ENCODE measurements at places on chromosomes 5 and 9. TPM values are rescaled to one million over a fixed set of nuclear protein-coding genes. Genes with fewer than 3 reads are reported as not detected.

DNA sequence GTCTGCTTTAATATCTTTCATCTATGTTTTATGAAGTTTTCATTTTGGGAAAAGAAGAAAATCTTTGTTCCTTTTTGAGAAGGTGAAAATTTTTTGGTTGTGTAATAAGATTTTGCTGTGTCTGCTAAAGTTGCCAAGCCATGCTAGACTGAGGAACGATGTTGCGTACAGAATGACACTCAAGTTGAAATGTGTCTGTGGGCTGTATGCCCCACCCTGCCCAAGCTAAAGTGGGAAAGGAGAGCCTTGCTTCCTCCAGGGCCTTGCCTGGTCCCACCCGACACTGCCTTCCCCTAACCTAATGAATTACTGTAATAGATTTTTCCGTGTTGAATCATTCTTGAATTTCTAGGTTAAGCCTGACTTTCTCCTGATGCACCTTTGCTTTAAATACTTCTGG is 2.5 kb downstream of the PCAT7 start:
- H3K36me3 ChIP-seq: no peaks in the 10 kb centered on the region
- no peak overlapping the region for H3K4me3 ChIP-seq
- H3K27ac ChIP-seq: no peak overlapping the region
- no peaks in the 10 kb centered on the region for H3K4me1 ChIP-seq

PCDHGB5 gene
- 1.7 TPM for total RNA-seq

ARAP3 gene
- total RNA-seq: 22.6 TPM

DNA sequence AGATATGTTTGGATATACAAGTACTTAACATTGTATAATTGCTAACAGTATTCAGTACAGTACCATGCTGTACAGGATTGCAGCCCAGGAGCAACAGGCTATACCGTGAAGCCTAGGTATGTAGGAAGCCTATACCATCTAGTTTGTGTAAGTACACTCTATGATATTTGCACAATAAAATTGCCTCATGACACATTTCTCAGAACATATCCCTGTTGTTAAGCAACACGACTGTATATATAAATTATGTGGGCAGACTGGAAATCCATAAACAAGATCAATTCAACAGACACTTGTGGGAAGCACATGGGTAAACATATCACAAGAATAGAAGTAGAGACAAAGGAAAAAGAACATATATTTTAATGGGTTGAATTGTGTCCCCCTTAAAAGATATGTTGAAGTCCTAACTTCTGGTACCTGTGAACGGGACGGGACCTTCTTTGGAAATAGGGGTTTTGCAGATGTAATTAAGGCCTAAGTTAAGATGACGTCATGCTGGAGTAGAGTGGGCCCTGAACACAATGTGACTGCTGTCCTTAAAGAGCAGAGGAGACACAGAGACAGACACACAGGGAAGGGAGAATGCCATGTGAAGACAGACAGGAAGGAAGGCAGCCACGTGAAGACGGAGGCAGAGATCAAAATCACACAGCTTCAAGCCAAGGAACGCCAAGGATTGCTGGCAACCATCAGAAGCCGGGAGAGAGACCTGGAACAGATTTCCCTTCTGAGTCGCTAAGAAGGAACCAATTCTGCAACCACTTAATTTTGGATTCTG is 76.3 kb downstream of the SCAI start:
- H3K4me3 ChIP-seq: no peak overlapping the region
- no peaks in the 10 kb centered on the region for H3K36me3 ChIP-seq
- H3K27me3 ChIP-seq: no peaks in the 10 kb centered on the region
- DNase-seq: no peak

AGXT2 gene
- not detected for total RNA-seq

COL15A1 gene
- total RNA-seq: 0.47 TPM

DNA sequence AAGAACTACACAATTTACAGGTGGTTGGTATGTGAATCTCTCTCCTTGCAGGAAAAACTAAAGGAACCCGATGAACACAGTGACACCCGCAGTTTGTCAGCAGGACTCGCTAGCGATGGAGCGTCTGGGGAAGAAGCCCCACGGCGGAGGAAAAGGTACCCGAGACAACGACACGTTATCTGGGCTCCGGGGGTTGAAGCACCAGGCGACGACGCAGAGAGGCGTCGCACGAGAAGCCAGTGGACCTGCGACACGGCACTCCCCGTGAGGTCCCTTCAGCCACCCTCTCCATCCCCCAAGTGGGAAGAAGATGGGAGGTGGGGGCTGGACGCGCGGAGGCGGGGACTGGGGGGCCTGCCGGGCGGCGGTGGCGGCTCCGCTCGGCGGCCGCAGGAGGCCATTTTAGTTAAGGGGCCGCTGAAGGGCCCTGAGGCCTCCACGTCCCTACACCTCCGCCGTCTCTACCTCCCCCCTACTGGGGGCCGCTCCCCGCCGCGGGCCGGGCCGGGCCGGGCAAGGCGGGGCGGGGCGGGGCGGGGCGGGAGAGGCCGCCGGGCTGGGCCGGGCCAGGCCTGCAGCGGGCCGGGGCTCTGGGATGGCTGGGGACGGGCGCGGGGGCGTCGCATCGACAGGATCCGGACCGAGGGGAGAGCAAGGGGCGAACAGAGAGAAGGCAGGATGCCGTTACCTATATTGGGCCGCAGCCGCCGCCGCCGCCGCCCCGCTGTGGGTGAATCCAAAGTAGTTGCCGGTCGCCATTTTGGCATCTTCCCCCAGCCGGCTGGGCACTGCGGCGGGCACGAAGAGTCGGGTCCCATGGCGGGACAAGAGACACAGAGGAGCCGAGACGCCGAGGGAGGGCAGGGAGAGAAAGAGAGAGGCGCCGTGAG is 754 bp downstream of the ZFR start:
- H3K4me1 ChIP-seq: peaks cover 26% of the 10 kb centered on the region
- H3K4me3 ChIP-seq: peak overlapping the region; percentile 94
- peak overlapping the region; percentile 96 for H3K27ac ChIP-seq
- no peaks in the 10 kb centered on the region for H3K27me3 ChIP-seq
- peak; percentile 73 for DNase-seq

UCK1 gene
- total RNA-seq: 24.9 TPM

DNA sequence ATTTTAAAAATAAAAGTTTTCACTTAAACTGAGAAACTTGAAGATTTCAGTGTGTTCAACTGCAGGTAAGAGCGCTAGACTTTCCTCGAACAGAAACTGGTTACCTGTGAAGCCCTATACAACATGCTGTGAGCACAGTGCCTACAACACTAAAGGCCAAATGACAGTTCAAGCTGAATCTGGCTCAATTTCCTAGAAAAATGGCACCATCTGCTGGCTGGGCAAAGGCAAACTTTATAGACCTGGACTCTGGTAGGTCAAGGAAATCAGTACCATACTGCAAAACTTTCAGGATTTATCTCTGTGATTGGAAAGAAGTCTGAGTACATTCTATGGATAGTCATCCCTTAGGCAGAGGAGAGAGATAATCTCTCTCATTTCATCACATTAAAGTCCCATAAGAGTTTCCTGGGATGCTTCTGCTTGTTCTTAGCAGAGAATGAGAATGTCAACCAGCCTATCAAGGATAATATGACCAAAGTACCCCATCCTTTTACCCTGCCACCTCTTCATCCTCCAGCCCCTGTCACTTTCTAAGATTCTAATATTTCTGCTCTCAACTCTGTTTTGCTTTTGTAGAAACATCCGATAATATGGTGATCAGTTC is 31.8 kb upstream of the FOXB2 start:
- H3K36me3 ChIP-seq: no peaks in the 10 kb centered on the region
- H3K4me1 ChIP-seq: no peaks in the 10 kb centered on the region
- no peak for DNase-seq
- no peak overlapping the region for H3K27ac ChIP-seq
- H3K27me3 ChIP-seq: peaks cover 7% of the 10 kb centered on the region

GRCh38 chr5:448766-449090 is 5.8 kb downstream of the EXOC3 start:
- no peak overlapping the region for H3K4me3 ChIP-seq
- no peak overlapping the region for H3K27ac ChIP-seq
- DNase-seq: no peak
- H3K4me1 ChIP-seq: peaks cover 45% of the 10 kb centered on the region
- H3K36me3 ChIP-seq: peaks cover 66% of the 10 kb centered on the region
- H3K27me3 ChIP-seq: no peaks in the 10 kb centered on the region

SLC12A7 gene
- 21.9 TPM for total RNA-seq

GRCh38 chr9:106075960-106076327 is 381.6 kb downstream of the TMEM38B start:
- no peaks in the 10 kb centered on the region for H3K27me3 ChIP-seq
- H3K36me3 ChIP-seq: no peaks in the 10 kb centered on the region
- no peak for DNase-seq
- no peak overlapping the region for H3K27ac ChIP-seq
- no peaks in the 10 kb centered on the region for H3K4me1 ChIP-seq

- H3K27ac ChIP-seq: peak overlapping the region; percentile 96
- DNase-seq: no peak
- H3K36me3 ChIP-seq: peaks cover 11% of the 10 kb centered on the region
Measured at GRCh38 chr5:40378396-40379177, 301.1 kb upstream of the PTGER4 start.

- no peak for DNase-seq
- no peak overlapping the region for H3K4me3 ChIP-seq
- no peaks in the 10 kb centered on the region for H3K36me3 ChIP-seq
- H3K27ac ChIP-seq: no peak overlapping the region
- H3K27me3 ChIP-seq: no peaks in the 10 kb centered on the region
Measured at GRCh38 chr5:151953833-151954232, 29.2 kb upstream of the GLRA1 start.

LCN12 gene
- 2.2 TPM for total RNA-seq

- H3K27ac ChIP-seq: no peak overlapping the region
- peaks cover 4% of the 10 kb centered on the region for H3K36me3 ChIP-seq
- H3K4me3 ChIP-seq: no peak overlapping the region
- no peak for DNase-seq
- no peaks in the 10 kb centered on the region for H3K4me1 ChIP-seq
- peaks cover 6% of the 10 kb centered on the region for H3K27me3 ChIP-seq
Measured at GRCh38 chr9:2248768-2249265, 233.7 kb downstream of the SMARCA2 start.
